Adrenal gland (tissue), 19 donors: ENCODE measurements at places on chromosomes 1 and 21. TPM values are rescaled to one million over a fixed set of nuclear protein-coding genes. Genes with fewer than 3 reads are reported as not detected.
A peak's percentile ranks its signal among the peaks of the same experiment; 100 is the strongest.

DNA sequence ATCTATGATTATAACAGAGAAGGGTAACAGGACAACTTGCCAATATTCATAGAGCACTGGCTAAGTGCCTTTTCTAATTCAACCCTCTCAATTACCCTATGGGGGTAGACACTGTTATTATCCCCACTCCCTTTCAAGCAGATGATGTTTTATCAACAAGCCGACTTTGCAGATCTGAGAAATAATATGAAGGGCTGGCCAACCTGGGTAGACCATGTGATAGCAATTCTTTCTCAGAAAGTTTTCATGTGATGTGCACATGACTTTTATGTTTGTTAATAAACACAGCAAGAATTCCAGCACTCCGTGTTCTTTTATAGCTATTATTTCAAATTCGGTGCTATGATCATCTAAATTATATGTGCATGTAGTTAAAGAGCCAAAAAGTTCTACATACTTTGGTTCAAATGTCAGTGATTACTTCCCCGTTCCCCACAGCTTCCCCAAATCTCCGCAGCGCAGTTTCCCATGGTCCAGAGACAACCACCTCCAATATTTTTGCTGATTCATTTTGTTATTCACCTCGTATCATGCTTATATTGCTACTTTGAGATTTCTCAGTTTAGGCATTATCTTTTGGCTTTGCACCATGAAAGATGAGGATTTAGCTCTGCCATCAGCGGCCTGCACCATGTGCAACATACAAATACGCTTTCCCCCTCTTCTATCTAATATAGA lies 96.7 kb upstream of the GADD45A start:
- H3K36me3 ChIP-seq, result no peaks in the 10 kb centered on the region
- no peaks in the 10 kb centered on the region for H3K27me3 ChIP-seq
- H3K4me1 ChIP-seq, result no peaks in the 10 kb centered on the region
- DNase-seq, result no peak

DNA sequence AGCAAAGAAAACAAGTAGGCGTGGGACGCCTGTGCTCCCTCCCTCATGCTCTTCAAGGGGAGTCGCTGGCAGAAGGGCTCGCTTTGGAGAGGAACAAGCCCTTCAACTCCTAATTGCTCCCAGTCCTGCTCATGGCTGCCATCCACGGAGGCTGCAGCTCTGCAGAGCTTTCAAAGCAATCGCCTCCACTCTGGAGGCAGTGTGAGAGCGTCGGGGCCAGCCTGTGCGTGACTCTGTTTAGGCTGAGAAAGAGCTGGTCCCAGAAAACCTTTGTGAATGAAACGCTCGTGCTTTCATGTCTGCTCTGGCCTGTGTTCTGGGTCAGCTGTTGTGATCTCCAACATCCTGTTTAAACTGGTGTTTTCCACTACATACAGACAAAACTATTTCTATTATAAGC lies 23.9 kb upstream of the RUNX1 start:
- no peak overlapping the region for H3K4me3 ChIP-seq
- H3K27me3 ChIP-seq, result no peaks in the 10 kb centered on the region
- H3K27ac ChIP-seq, result no peak overlapping the region
- H3K36me3 ChIP-seq, result no peaks in the 10 kb centered on the region
- H3K4me1 ChIP-seq, result peaks cover 9% of the 10 kb centered on the region

GRCh38 chr1:204728456-204728855 lies 42.9 kb upstream of the LRRN2 start:
- DNase-seq, result no peak
- H3K27ac ChIP-seq, result no peak overlapping the region
- H3K36me3 ChIP-seq, result no peaks in the 10 kb centered on the region
- no peak overlapping the region for H3K4me3 ChIP-seq
- no peaks in the 10 kb centered on the region for H3K4me1 ChIP-seq

DNA sequence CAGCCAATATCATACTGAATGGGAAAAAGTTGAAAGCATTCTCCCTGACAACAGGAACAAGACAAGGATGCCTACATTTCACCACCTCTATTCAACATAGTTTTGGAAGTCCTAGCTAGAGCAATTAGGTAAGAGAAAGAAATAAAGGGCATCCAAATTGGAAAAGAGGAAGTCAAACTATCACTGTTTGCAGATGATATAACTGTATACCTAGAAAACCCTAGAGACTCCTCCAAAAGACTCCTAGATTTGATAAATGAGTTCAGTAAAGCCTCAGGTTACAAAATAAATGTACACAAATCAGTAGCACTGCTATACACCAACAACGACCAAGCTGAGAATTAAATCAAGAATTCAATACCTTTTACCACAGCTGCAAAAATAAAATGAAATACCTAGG lies 171.3 kb upstream of the HP1BP3 start:
- H3K27me3 ChIP-seq, result no peaks in the 10 kb centered on the region
- H3K4me1 ChIP-seq, result peaks cover 3% of the 10 kb centered on the region
- H3K27ac ChIP-seq, result no peak overlapping the region
- H3K4me3 ChIP-seq, result no peak overlapping the region
- H3K36me3 ChIP-seq, result no peaks in the 10 kb centered on the region

Gene KRTAP19-1
- total RNA-seq, result not detected

DNA sequence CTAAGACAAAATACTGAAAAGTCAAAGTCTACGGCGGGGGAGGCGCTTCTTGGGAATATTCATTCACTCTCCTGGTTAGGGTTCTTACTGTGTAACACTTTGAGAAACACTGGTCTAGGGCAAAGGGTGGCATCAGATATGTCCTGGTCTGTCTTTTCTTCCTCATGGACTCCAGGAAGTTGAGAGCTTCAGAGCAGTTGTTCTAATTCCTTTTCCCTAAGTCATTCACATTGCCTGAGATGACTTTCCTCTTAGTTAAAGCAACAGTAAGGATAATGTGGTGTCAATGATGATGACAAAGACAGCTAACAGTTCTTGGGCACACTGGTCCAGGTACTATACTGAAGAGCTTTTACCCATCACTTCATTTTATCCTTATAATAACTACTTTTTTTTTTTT lies 27.0 kb downstream of the FGGY start:
- H3K4me3 ChIP-seq, result no peak overlapping the region
- DNase-seq, result no peak
- no peaks in the 10 kb centered on the region for H3K27me3 ChIP-seq
- no peak overlapping the region for H3K27ac ChIP-seq
- H3K36me3 ChIP-seq, result no peaks in the 10 kb centered on the region

DNA sequence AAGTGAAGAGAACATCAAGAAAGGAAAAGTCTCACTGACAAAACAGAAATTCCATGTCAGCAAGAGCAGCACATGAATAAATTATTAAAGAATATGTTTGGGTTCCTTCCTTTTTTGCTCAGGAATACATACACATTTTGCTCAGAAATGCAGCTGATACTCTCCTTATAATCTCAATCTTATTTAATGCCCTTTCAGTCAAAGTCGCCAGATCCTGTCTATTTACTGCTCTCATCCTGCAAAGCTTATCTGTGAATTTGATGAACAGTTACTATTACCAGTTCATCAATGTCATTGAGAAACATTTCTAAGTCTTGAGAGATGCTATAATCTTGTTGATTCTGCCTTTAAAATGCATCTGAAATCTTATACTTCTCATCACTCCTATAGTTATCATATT lies 543.1 kb upstream of the ZRANB2 start:
- no peaks in the 10 kb centered on the region for H3K27me3 ChIP-seq
- DNase-seq, result no peak
- no peak overlapping the region for H3K27ac ChIP-seq
- H3K36me3 ChIP-seq, result no peaks in the 10 kb centered on the region
- H3K4me3 ChIP-seq, result no peak overlapping the region

Gene SYT14
- total RNA-seq, result 2.2 TPM

DNA sequence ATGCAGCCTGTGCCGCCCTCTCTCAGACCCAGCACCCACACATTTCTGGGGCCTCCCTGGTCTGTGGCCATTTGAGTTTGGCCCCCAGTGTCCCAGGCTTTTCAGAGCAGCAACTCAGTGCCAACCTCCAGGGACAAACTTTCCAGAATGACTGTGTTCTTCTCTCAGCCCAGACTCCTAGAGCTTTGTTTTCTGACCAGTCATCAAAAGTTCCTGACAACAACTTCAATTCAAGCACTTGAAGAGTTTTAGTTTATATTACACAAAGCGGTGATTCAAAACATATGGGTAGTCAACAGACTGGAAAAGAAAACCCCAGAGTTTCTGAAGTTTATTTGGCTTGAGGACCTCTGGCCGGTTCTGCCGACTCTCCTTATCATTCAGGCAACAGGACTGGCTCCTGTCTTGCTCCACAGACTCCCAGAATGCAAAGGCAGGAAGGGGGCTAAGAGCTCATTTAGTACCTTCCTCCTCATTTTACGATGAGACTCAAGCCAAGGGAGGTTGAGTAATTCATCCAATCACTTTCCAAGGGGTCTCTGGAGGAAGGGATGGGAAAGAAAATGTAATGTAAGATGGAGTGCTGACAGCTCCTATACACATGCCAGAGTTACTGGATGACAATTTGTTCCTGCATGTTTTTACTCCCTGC lies 27.0 kb upstream of the TIAM1 start:
- no peaks in the 10 kb centered on the region for H3K4me1 ChIP-seq
- H3K27me3 ChIP-seq, result no peaks in the 10 kb centered on the region
- H3K4me3 ChIP-seq, result no peak overlapping the region

DNA sequence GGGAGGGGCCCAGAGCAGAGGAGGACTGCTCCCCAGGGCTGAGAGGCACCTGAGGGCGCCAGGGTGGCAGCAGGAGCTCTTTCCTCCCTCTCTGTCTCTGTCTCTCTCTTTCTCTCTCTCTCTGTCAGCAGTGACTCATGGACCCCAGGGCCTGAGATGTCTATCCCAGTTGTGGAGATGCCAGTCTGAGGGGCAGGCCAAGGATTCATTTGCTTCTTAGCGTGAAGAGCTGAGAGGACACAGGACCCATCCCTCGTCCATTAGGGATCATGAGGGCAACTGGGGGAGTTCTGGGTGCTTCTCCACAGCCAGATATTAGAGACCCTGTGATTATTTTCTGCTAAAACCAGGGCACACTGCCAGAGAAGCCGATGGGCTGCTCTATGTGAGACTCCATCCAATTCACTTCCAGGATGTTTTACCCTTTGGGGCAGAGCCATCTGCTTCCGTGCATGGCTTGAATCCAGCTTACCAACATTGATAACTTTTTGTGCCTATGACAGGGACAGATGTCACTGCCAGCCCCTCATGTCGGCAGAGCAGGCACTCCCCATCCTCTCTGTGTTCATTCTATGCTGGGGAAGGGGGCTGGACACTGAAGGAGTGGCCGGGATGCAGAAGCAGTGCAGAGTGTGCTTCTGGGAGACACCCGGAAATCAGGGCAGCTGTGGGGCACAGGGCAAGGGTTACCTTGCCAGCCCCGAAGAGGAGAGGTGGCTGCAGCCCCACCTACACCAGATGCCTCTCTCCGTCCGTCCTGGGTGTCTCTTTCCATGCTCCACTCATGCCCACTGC lies 4.1 kb upstream of the PCBP3 start:
- no peaks in the 10 kb centered on the region for H3K36me3 ChIP-seq
- H3K4me3 ChIP-seq, result no peak overlapping the region
- no peak for DNase-seq
- peaks cover 4% of the 10 kb centered on the region for H3K4me1 ChIP-seq
- no peak overlapping the region for H3K27ac ChIP-seq

Gene PFKFB2
- total RNA-seq, result 22.7 TPM

DNA sequence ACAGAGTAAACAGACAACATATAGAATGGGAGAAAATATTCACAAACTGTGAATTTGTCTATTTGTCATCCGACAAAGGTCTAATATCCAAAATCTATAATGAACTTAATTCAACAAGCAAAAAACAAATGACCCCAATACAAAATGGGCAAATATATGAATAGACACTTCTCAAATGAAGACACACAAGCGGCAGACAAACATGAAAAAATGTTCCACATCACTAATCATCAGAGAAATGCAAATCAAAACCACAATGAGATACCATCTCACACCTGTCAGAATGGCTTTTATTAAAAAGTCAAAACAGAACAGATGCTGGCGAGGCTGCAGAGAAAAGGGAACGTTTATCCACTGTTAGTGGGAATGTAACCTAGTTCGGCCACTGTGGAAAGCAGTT lies 72.7 kb downstream of the SMYD3 start:
- H3K4me3 ChIP-seq, result no peak overlapping the region
- no peaks in the 10 kb centered on the region for H3K36me3 ChIP-seq
- no peaks in the 10 kb centered on the region for H3K27me3 ChIP-seq

GRCh38 chr1:9823693-9823942 lies 147 bp downstream of the CLSTN1 start:
- H3K27me3 ChIP-seq, result no peaks in the 10 kb centered on the region
- no peak for DNase-seq
- no peaks in the 10 kb centered on the region for H3K36me3 ChIP-seq
- H3K4me1 ChIP-seq, result peaks cover 31% of the 10 kb centered on the region
- peak overlapping the region; percentile 86 for H3K4me3 ChIP-seq

DNA sequence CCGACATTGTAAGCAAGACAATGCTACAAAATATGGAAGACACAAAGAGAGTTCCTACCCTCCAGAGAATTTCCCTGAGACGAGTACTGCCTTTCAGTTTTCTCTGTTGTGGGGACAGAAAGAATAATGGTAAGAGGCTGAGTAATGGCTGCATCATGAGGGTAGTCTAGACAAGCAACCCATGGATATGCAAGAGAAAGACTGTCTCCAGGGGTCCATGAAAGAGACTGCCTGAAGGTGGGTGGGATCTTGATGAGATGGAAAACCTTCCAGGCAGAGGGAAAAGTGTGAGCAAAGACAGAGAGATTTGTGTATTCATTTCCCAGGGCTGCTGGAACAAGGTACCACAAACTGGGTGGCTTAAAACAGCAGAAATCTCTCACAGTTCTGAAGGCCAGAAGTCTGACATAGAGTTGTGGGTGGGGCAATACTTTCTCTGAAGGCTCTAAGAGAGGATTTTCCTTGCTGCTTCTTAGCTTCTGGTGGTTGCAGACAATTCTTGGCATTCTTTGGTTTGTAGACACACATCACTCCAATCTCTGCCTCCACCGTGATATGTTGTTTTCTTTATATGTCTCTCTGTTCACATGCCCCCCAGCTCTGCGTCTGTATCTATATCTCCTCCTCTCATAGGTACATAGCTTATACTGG lies 41.4 kb downstream of the ANP32E start:
- no peak overlapping the region for H3K4me3 ChIP-seq
- DNase-seq, result no peak
- H3K27me3 ChIP-seq, result no peaks in the 10 kb centered on the region
- H3K4me1 ChIP-seq, result no peaks in the 10 kb centered on the region

DNA sequence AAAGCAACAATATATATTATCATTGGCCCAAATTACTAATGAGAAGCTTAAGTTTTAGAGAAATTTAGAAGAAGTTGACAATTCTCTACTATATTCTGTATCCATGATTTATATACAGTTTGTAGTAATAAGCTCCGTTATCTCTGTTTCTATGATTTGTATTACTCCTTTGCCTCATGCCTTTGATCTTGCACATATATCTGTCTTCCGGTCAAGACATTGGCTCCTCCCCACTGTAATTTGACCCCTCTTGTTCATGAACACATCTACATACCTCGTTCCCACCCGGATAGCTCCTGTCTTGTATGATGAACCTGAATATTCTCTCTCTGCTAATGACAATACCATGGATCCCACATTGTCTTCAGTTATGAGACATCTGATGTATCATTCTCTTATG lies 581.0 kb upstream of the RGS18 start:
- H3K36me3 ChIP-seq, result no peaks in the 10 kb centered on the region
- DNase-seq, result no peak
- H3K4me1 ChIP-seq, result no peaks in the 10 kb centered on the region
- H3K4me3 ChIP-seq, result no peak overlapping the region
- no peaks in the 10 kb centered on the region for H3K27me3 ChIP-seq
- no peak overlapping the region for H3K27ac ChIP-seq

Gene C1QC
- total RNA-seq, result 1,409 TPM

- no peak for DNase-seq
- no peaks in the 10 kb centered on the region for H3K4me1 ChIP-seq
- peaks cover 73% of the 10 kb centered on the region for H3K36me3 ChIP-seq
These were observed 45.5 kb downstream of the PARP1 start for GRCh38 chr1:226362361-226362760.

Gene ZNF593OS
- not detected for total RNA-seq
